ENCODE measurements at places on chromosomes 11 and 22.

DNA sequence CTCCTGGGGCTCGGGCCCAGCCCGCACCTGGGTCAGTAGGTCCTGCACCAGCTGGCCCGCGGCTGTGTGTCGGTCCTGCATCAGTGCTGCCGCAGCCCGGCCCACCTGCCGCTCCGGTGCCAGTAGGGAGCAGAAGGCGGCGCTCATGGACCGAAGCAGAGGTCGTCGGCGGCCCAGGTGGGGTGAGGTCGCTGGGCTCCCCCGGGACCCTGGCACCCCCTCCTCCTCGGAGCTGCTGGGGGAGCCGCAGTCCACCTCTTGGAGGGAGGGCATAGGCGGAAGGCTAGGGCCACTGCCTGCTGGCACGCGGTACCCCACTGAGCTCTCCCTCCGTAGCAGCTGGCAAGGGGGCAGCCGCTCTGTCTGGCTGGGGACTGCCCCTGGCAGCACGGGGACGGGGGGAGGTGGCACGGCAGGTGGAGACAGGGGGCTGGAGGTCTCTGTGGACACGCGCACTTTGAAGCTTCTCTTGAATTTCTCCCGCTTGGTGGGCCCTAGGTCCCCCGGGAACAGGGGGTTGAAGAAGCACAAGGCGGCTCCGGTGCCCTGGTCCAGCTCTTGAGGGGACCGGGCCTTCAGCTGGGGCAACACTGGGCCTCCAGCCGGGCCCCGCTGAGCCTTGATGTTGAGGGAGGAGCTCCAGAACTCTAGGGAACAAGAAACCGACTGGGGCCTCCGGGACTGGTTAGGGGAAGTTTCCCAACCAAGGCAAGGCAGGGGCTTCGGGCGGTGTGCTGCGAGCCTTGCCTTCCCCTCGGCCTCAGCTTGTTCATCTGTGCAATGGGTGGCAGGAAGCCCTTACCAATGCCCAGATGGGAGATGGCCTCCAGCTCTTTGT is 1.4 kb downstream of the RIN1 start:
- no peak for DNase-seq

GRCh38 chr11:112773264-112773663 is 188.0 kb upstream of the NCAM1 start:
- no peak for DNase-seq

GRCh38 chr22:30892286-30892685 is 76.3 kb downstream of the MORC2 start:
- DNase-seq: no peak

DNA sequence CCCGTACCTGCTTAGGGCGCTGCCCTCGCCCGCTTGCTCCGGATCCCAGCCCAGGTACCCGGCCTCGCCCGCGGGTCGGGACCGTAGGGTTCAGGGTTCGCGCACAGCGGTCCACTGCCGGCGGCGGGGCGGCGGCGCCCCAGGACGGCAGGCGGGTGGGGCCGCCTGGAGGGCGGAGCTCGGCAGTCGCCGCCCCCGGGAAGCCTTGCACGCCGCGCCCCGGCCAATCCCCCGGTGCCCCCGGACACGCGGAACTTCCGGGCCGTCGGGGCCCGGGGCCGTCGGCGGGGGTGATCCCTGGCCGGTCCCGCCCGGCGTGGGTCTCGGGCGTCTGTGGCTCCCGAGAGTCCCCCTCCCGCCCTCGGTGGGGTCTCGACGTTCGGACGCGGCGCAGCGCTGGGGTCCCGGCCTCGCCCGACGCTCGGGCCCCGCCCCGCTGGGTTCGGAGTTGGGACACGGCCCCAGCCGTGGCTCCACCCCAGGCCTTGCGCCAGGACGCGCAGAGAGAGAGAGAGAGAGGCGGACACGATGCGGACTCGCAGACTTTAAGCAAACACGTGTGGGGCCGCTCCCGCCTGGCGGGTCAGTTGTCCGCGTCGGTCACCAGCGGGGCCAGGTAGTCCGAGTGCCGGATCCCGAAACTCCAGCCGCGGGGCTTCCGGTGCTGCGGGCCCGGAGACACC is at the start of gene TYMP:
TYMP (minus strand) TSS at position 116 of the 683 bp plus-strand sequence. CDS start 303 bp downstream, outside the sequence.
- peak; percentile 58 for DNase-seq

DNA sequence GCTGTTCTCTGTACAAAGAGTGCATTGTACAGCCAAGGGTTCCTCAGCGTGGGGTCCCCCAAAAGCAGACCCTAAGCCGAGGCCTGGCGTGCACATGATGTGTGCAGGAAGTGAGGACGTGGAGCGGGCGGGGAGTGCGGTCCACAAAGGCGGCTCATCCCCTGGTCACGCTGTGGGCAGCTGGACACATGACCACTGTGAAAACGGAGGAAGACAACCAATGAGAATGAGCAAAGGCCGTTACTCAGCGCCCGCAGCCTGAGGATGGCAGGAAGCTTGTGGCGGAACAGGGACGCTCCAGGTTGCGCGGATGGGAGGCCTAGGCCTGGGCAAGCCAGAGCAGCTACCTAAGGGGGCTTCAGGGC is 1263.7 kb downstream of the BRD1 start:
- DNase-seq: no peak

DNA sequence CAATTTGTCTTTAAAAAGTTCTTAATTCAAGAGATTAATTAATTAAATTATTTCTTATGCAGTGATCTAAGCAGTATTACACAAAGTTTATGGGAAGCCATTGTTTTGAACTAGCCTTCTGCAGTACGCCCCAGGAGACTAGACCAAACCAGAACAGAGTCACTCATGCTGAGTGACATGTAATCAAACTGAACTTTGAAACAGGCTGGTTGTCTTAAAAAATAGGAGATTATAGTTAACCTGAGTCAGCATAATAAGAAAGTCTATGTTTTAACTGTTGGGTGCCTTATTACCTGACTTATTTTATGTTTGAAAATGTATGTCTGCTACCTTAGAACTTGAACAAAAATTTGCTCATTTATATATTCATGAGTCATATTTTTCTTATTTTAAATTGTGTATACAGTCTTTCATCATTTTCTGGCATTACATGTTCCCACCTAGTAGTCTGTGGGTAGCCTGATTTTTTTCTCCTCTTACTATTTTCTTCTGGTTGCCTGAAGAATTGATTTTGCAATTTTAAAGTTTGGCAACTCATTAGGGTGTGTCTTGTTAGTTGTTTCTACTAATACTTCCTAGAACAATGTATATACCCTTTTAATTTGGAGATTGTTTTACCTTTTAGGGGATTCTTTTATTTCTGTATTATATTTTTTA is 161.4 kb downstream of the AASDHPPT start:
- DNase-seq: no peak

DNA sequence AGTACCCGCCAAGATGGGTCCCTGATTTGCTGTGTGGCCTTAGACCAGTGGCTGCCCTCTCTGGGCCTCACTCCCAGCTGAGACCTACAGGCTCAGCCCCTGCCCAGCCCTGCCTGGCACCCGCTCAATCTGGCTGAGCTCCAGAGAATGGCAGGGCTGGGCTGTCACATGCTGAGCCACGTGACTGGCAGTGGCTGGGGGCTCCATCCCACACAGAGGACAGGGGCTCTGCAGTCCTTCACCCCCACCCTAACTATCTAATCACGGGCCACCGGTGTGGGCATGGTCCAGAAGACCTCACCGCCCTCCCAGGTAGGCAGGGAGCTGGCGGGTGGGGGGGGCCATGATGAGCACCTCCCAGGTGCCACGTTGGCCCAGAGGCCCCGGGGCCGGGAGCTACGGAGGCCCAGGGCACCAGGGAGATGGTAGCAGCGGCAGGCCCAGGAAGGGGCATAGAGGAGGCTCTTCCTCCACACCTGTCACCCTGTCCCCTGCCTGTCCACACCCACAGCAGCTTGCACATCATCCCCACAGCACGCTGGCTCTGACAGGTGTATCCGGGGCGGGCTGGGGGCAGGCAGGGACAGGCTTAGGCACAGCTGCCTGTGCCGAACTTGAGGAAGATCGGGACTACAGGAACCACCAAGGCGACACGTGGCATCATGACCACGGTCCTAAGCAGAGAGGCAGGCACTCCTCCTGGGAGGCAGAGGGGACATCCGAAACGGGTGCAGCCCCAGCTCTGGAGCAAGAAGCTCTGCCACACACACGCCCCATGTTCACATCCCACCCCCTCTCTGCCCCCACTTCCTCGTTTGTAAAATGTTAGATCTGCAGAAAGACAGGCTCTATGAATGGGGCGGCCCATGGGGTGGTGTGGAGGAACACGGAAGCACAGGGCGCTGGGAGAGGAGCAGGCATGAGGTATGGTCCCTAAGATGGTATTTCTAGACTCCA is 1.5 kb upstream of the ALDH3B1 start:
- no peak for DNase-seq

GRCh38 chr11:128667873-128668272 is 26.0 kb upstream of the FLI1 start:
- peak; percentile 49 for DNase-seq

- DNase-seq: no peak
Measured at GRCh38 chr22:47123006-47123826, 360.8 kb downstream of the TBC1D22A start.

GRCh38 chr11:69388661-69389060 is 92.8 kb upstream of the LINC01488 start:
- no peak for DNase-seq

DNA sequence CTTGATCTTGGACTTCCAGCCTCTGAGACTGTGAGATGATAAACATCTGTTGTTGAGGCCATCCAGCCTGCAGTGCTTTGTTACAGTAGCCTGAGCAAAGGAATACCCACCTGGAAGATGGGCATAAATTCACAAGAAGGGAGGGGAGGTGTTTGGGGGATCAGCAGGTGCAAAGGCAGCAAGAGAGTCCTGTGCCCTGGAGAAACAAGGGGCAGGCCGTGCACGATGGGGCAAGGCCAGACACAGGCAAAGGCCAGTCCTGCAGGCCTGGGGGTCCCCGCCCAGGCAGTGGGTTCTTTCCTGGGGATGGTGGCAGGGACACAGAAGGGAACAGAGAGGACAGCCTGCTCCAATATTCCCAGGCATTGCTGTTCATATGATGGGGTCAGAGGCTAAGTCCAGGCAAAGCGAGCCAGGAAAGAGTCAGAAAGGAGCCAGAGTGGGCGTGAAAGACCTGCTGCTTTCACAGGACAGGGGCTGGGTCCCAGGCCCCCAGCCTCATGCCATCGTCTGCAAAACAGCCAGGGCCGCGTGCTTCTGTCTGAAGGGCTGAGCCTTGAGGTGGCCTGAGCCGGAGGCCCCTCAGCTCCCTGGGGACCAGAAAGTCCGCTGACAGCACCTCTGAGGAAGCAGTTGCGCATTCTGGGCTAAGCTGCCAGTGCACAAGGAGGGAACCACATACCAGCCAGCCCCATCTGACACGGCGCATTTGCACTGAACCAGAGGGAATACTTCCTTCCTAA is 48.8 kb downstream of the MYEOV start:
- DNase-seq: no peak

- peak; percentile 88 for DNase-seq
Measured at GRCh38 chr11:75557666-75558494, 4.2 kb upstream of the SERPINH1 start.

GRCh38 chr11:66881451-66881835 is 24.6 kb downstream of the LRFN4 start:
- DNase-seq: no peak

Data from astrocyte of the spinal cord (primary cell).